ENCODE measurements at places on chromosomes 13 and 19.

DNA sequence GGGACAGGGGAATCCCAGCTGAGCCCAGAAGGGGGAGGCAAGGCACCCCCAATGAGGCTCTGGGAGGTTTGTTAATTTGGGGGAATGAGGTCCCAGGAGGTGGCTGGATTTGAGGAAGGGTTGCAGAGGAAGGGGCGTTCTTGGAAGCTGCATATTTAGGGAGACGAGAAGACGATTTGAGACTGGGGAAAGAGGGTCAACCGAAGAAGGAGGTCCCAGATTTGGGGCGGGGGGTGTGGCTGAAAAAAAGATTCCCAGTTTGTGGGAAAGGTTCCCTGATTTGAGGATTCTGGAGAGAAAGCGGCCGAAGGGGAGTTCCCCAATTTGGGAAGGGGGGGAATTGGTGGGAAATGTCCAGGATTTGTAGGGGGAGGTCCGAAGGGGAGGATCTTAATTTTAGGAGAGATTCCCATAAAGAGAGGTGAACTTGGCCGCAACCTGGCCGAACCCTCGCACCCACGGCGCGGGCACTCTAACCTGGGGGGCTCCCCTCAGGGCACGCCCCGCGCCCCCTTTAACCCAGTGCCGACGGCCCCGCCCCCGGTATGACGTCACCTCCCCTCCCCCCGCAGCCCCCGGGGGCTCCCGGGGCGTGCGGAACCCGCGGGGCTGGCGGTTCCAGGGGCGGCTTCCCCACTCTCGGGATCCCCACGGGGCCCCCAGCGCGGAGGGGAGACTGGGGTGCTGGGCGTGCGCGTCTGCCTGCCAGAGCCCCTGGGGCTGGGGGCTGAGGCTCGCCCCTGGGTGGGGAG lies 1.2 kb downstream of the PTPRS start:
- peaks cover 65% of the 10 kb centered on the region for H3K27me3 ChIP-seq
- no peak for DNase-seq
- H3K27ac ChIP-seq: no peak overlapping the region
- H3K36me3 ChIP-seq: no peaks in the 10 kb centered on the region
- H3K4me3 ChIP-seq: peak overlapping the region; percentile 74

GRCh38 chr19:12866416-12867119 lies 14.7 kb downstream of the DNASE2 start:
- no peaks in the 10 kb centered on the region for H3K36me3 ChIP-seq
- H3K27me3 ChIP-seq: no peaks in the 10 kb centered on the region
- H3K27ac ChIP-seq: no peak overlapping the region

DNA sequence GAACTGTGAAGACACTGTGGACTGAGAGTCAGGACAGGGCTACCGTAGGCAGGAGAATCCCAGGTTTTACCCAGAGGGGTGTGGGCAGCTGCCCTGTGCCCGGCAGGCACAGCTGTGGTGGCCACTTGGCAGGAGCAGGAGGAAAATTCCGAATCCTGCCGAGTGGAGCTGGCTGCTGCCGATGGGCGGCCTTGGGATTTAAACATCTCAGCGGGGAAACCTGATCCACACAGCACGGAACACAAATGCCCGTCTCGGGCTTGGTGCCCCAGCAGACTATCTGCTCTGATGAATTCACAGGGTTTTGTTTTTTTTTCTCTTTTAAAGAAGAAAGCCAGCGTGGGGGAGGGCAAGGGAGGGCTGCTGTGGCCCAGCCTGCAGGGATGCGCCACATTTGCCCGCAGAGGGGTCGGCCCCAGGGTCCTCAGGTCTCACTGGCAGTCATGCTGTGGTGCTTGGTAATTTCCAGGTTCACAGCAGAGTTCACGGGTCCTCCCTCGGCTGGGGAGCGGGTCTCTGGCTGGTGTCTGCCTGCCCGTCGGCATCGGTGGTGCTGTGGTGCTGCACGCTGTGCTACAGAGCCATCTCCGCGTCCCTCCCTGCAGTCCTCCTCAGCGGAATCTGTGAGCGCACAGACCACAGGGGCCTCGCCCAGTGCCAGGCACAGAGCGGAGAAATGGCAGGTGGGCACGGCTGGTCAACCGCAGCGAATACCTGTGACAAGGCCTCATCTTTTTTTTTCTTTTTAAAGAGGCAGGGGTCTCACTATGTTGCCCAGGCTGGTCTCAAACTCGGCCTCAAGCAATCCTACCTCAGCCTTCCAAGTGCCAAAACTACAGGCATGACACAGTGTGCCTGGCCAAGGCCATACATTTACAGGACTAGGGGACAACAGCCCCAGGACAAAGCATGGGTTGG lies 28.1 kb downstream of the MPND start:
- H3K27ac ChIP-seq: peak overlapping the region; percentile 95
- peaks cover 46% of the 10 kb centered on the region for H3K4me1 ChIP-seq
- H3K27me3 ChIP-seq: no peaks in the 10 kb centered on the region
- peaks cover 2% of the 10 kb centered on the region for H3K36me3 ChIP-seq
- no peak overlapping the region for H3K4me3 ChIP-seq

DNA sequence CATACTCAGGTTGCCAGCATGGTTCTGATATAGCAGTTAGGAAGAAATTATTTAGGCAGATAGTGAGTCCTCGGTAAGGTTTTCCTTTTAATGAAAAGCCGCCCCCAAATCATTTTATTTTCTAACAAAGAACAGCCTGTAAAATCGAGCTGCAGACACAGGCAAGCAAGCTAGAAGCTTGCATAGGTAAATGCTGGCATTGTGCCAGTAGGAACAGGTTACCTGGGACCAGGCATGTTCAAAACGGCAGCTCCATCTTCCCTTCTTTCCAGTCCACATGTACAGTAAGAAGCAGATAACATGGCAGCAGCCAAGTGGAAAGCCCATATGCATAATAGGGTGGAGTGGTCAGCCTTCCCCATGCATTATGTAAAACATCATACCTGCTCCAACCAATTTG lies 71.1 kb downstream of the UGGT2 start:
- H3K4me1 ChIP-seq: no peaks in the 10 kb centered on the region
- no peaks in the 10 kb centered on the region for H3K36me3 ChIP-seq

GRCh38 chr19:14530506-14530905 lies 1.1 kb downstream of the TECR start:
- no peaks in the 10 kb centered on the region for H3K36me3 ChIP-seq
- DNase-seq: no peak
- H3K27ac ChIP-seq: peak overlapping the region; percentile 15
- H3K4me1 ChIP-seq: peaks cover 23% of the 10 kb centered on the region

- no peaks in the 10 kb centered on the region for H3K4me1 ChIP-seq
- no peak for DNase-seq
- peaks cover 13% of the 10 kb centered on the region for H3K27me3 ChIP-seq
- H3K27ac ChIP-seq: no peak overlapping the region
Observed at GRCh38 chr19:56946159-56946558, 105.6 kb upstream of the PEG3 start.

DNA sequence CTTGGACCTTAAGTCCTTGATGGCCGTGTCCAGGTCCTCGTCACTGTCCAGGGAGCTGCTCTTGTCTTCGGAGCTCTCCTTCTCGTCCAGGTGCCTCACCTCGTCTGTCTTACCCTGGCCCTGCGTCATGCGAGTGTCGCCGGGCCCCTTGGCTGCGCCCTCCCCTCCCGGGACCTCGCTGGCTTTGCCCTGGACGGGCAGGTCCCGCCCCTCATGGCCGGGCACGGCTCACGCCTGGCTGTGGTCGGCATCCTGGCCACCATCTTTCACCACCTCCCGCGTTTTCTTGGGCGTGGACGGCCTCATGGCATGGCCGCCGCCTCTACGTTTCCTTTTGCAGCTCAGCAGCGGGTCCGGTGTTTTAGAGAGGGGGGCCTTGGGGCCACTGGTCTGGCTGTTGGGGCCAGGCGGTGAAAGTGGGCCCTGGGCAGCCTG lies 14.8 kb downstream of the RB1 start:
- peak overlapping the region; percentile 73 for H3K4me3 ChIP-seq
- no peak overlapping the region for H3K27ac ChIP-seq
- peaks cover 39% of the 10 kb centered on the region for H3K4me1 ChIP-seq
- no peak for DNase-seq
- peaks cover 60% of the 10 kb centered on the region for H3K36me3 ChIP-seq
- H3K27me3 ChIP-seq: no peaks in the 10 kb centered on the region

- H3K4me3 ChIP-seq: no peak overlapping the region
- no peak overlapping the region for H3K27ac ChIP-seq
- peaks cover 4% of the 10 kb centered on the region for H3K27me3 ChIP-seq
- no peaks in the 10 kb centered on the region for H3K36me3 ChIP-seq
Observed at GRCh38 chr13:30805603-30806011, 70.3 kb downstream of the ALOX5AP start.

Data from activated naive CD8-positive, alpha-beta T cell treated with anti-CD3 and anti-CD28 coated beads for 36 hours (primary cell).